A172 (cell line): ENCODE measurements at places on chromosomes 5 and 9.

DNA sequence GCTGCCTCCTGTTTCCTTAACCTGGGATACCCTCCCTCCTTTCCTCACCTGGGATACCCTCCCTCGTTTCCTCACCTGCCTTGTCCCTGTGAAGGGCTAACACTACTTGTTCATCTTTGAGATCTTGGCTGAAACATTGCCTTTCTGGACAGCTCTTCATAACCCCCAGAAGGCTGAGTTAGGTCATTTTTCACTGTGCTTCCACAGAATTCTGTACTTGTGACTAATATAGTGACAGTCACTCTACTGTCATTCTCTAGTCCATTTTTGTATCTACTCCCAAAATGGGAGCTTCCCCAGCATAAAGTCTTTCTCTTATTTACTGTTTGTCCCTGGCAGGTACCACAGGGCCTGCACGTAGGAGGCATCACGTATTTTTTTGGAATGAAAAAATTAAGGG, 21.5 kb upstream of the DAB2 start:
- DNase-seq: no peak

GRCh38 chr5:5155617-5156016, 15.5 kb downstream of the ADAMTS16 start:
- no peak for DNase-seq

GRCh38 chr5:1300581-1301083, 5.8 kb upstream of the TERT start:
- no peak for DNase-seq

GRCh38 chr9:107784235-107784958, 294.8 kb upstream of the KLF4 start:
- peak; percentile 48 for DNase-seq

DNA sequence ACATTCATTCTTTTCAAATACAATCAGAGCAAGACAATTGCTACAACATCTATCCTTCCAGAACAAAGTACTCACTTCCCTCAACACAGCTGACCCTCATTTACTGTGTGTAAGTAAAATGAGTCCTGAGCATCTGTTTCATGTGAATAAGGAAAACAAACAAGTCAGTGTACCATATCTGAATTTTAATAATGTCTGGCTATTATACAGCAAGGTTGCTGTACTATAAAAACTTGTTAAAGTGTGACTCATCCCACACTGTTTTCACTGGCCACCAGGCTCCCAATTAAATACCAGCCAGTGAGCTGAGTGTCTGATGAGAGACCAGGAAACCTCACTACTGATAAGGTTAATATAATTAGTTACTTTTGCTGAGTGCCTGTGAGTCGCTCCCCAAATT, 339.8 kb downstream of the AGTPBP1 start:
- DNase-seq: peak; percentile 43
